NCI-H2081 (cell line): ENCODE measurements at places on chromosomes 3 and 15.

GRCh38 chr3:17136136-17136721, 251.5 kb downstream of the PLCL2 start:
- no peak for DNase-seq

DNA sequence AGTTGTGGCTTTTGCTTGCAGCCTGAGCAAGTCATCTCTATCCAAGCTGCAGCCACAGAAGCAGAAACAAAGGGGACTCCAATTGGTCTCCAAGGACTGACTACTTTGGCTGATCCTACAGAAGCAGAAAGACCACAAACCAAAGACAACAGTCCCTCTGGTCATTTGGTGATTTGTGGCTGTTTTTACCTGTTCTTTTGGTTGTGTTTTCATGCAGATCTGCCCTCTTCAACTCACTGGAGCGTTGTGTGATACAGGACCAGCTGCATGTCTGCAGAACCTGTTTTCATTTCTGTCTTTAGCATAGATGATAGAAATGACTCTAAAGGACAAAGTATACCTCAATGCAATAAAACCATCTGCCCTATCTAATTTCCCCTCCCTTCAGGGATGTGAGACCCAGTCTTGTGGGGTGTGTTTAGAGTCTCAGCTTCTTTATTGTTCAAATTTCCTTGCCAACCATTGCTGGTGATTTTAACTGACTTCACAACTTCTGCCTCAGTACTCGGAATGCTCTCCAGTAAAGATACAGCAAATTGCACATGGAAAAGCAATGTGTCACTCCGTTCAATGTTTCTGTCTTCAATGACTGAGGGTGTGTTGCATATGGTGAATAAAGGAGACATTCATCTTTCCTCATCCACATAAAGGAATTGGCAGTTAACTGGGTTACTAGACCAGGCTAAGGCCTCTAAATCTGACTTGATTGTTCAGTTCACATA, 48.9 kb upstream of the SLC7A14 start:
- no peak for DNase-seq

DNA sequence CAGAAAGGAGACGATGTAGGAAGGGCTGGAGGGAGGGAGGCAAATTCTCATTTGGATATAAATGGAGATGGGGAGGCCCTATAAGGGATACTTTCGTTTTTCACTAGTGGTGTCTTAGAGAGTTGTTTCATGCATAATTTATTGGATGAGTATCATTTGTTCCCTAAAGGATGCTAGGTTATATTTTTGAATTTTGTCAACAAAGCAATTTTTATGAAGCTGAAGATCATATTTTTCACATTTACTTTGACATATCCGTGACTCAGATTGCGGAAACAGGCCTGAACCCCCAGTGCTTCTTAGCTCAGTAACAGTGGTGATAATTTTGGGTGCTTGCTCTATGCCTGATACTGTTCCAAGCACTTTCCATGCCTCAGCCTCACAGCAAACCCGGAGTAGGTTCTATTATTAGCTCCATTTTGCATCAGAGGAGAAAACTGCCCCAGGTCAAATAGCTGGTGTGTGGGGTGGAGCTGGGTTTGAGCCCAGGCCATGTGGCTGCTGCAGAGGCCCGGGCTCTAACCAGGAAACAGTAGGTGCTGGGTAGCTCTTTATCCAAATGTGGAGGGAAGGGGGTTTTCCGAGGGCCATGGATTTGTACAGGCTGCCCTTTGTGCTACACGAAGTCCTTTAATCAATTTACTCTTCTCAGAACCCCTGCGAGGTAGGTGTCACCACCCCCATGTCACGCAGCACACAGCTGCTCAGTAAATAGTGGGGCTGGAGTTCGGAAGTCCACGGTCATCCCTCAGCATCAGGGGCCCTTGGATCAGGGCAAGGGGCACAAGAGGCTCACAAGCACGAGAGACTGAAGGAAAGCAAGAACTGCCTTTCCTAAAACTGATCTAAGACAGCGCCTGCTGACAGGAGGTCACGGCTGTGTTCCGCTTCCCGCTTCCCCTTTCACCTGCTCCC, 99.1 kb downstream of the SLC49A4 start:
- no peak for DNase-seq

DNA sequence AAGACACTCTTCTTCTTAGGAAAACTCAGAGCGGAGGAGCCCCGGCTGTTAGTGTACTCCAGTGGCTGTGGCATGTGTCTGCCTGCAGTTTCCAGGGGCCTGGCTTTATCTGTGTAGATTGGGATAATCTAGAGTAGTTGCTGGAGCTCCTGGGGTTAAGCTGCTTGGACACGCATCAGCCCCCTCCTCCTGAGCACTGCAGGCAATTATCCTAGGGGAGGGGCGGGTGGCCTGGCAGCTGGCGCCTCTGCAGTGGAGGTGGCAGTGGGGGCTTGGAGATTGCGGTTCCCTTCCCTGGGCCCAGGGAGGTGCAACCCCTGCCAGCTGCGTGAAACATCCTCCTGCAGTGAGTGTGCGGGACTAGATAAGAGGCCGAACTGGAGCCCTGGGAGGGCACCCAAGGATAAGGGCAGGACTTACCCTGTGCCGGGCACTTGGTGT, 68.2 kb downstream of the EFCAB12 start:
- DNase-seq: no peak

DNA sequence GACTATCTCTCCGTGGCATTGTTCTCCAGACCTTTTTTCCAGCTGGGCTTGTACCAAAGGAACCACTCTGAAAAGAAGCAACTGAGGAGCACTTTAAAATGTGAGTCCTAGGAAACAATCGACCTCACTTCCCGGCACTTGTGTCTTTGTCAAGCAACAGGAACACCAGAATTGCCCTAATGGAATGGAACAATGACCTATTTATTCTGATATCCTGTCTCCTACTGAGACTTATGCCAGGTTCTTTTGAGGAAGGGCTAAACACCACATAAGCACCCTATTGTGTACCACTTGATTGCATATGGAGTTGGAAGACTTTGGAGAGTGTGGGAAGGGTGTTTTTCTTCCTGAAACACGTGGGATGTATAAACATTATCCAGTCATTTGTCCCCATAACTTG, 56.8 kb upstream of the TGFBR2 start:
- DNase-seq: peak; percentile 24
